ENCODE measurements at places on chromosomes 4 and X. TPM values are rescaled to one million over a fixed set of nuclear protein-coding genes. Genes with fewer than 3 reads are reported as not detected.
A peak's percentile ranks its signal among the peaks of the same experiment; 100 is the strongest.

DNA sequence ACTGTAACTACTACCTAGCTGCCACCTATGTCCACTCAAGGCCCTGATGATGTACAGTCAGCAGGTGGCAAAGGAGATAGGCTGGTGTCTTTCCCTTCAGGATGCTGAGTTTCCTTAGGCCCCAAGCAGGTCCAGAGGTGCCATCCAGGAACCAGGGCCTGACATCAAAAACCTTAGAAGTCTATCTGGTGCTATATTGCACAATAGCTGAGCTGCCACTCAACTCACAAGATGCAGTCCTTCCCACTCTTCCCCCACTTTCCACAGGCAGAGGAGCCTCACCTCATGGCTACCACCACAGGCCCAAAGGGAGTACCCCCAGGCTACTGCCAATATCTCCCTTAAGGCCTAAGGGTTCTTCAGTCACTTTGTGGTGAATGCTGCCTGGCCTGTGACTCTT is 83.9 kb upstream of the ZNF827 start:
- H3K4me3 ChIP-seq: no peak overlapping the region
- no peaks in the 10 kb centered on the region for H3K36me3 ChIP-seq
- no peak for DNase-seq
- no peaks in the 10 kb centered on the region for H3K4me1 ChIP-seq
- no peaks in the 10 kb centered on the region for H3K27me3 ChIP-seq

DNA sequence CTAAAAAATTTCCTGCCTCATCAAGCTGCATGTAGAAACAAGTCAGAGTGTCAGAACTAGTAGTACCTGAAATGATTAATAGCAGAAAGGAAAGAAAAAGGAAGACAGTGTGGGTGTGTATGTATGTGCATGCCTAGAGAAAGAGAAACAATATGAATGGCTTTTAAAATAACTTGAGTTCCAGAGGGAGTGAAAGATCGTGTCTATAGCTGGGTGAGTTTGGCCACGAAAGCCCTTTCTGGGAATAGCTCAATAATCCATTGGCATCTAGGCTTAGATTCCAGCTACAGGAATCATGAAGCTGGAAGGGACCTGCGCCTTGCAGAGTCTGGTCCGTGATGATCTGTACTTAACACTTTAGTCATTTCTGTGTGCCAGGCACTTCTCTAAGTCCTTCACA is 195.6 kb downstream of the RAPGEF2 start:
- no peaks in the 10 kb centered on the region for H3K4me1 ChIP-seq
- H3K4me3 ChIP-seq: no peak overlapping the region
- DNase-seq: no peak
- no peak overlapping the region for H3K27ac ChIP-seq
- H3K36me3 ChIP-seq: no peaks in the 10 kb centered on the region

DNA sequence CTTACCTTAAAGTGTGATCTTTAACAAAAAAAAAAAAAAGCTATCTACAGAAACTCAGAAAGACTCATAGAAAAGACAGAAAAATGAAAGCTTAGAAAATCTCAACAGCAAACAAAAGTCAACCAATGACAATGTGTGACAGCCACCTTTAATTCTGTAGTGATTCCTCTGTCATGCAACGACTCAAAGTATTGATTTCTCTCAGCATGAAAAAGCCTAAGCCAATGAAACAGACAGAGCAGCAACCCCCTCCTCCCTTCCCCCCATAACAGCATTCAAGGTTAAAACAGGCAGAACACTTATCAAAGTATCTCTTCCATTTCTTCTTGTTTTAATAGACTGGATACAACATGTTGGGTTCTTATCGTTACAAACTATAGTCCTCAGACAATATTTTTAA is 112.5 kb downstream of the MAB21L2 start:
- no peak overlapping the region for H3K4me3 ChIP-seq
- no peak overlapping the region for H3K27ac ChIP-seq

- no peak overlapping the region for H3K4me3 ChIP-seq
- peaks cover 81% of the 10 kb centered on the region for H3K36me3 ChIP-seq
- no peaks in the 10 kb centered on the region for H3K27me3 ChIP-seq
- no peak overlapping the region for H3K27ac ChIP-seq
- H3K4me1 ChIP-seq: no peaks in the 10 kb centered on the region
Measured at GRCh38 chr4:7007944-7008343, 35.2 kb upstream of the TADA2B start.

GRCh38 chr4:37762294-37762990 is 64.0 kb upstream of the PGM2 start:
- no peak overlapping the region for H3K27ac ChIP-seq
- H3K27me3 ChIP-seq: no peaks in the 10 kb centered on the region
- H3K4me1 ChIP-seq: peaks cover under 1% of the 10 kb centered on the region
- DNase-seq: peak; percentile 17
- H3K4me3 ChIP-seq: no peak overlapping the region

- H3K4me1 ChIP-seq: no peaks in the 10 kb centered on the region
- no peaks in the 10 kb centered on the region for H3K27me3 ChIP-seq
- H3K4me3 ChIP-seq: no peak overlapping the region
- H3K36me3 ChIP-seq: no peaks in the 10 kb centered on the region
- no peak overlapping the region for H3K27ac ChIP-seq
Measured at GRCh38 chr4:26737385-26737784, 123.3 kb upstream of the STIM2 start.

DNA sequence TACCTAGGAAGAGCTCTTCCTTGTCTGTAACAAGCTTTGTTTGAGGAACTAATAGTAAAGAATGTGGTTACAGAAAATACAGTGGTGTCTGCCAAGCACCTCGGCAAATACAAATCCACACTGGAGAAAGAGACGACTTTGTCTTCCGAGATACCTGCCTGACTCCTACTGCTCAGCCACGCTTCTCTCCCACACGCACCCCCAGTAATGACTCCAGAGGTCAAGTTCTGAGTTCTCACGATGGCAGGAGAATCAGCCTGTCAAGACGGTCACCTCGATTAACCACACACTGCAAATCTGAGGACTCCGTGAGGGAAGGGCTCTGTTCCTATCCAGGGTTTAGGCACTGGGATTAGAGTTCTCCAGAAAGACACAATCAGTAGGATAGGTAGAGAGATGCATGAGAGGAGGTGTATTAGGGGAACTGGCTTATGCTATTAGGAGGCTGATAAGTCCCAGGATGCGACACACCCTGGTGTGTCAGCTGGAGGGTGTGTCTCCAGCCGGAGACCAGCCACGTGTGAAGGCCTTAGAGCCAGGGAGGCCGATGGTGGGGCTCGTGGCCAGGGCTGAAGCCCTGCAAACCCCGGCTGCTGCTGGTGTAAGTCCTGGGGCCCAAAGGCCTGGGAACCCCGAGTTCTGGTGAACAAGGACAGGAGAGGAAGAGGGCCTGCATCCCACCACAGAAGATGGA is 8.4 kb upstream of the TRIML2 start:
- H3K4me3 ChIP-seq: no peak overlapping the region
- no peaks in the 10 kb centered on the region for H3K27me3 ChIP-seq
- H3K4me1 ChIP-seq: no peaks in the 10 kb centered on the region
- DNase-seq: no peak
- H3K36me3 ChIP-seq: no peaks in the 10 kb centered on the region

GRCh38 chrX:40943093-40943641 is 142.1 kb upstream of the USP9X start:
- no peak overlapping the region for H3K4me3 ChIP-seq
- H3K4me1 ChIP-seq: no peaks in the 10 kb centered on the region
- H3K27me3 ChIP-seq: no peaks in the 10 kb centered on the region
- no peak overlapping the region for H3K27ac ChIP-seq
- no peaks in the 10 kb centered on the region for H3K36me3 ChIP-seq
- no peak for DNase-seq

S100P gene
- total RNA-seq: 2.8 TPM

CLDN34 gene
- total RNA-seq: not detected

Data from CD4-positive, alpha-beta T cell (primary cell).